ENCODE measurements at places on chromosomes 2 and 18.

GRCh38 chr18:8983195-8983594 is 119.3 kb upstream of the NDUFV2 start:
- DNase-seq = no peak

DNA sequence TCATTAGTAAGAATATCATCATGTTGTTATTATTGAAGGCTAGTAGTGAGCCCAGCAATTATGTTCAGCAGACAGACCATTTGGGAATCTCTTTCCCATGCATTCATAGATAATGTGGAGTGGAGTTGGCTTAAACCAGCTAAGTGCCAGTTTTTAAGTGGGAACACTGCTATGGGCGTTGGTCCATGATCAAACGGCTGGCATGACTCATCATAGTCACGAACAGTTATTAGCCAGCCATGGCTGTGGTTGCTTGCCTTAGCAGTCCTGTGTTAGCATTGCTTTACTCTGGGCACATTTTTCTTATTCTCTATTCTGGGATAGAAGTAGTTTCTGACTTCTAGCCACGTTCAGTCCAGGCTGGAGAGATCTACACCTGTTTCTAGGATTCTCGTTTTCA is 17.7 kb downstream of the EIF4E2 start:
- no peak for DNase-seq

DNA sequence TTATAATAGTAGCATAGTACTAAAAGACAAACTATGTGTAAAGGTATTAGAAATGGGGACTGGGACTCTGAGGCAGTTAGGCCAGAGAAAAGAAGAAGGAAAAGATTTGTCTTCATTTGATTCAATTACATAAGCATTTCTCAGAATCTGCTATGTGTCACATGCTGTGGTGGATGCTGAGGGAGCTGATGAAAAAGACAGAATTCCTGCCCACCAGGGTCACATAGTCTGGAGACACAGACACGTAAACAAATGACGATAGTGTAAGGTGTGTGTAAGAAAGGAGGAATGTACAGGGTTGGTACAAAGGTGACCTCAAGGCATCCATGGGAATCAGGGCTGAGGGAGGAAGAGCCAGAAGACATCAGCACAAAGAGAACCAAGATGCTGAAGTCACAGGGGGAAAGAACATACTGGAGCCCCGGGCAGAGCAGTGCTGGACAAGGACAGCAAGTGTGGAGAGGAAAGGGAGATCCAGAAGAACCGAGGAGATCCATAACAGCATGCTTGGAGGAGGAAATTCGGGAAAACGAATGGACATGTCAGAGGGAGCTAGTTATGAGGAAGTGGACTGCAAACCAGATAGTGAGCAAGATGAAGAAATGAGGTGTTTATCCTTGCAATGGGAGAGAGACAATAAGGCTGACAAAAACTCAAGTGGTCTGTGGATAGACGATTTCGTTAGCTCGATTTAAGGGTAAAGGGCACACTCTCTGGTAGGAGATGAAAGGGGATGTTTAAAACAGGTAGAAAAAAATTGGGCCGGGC is 1.2 kb upstream of the MAPRE3 start:
- DNase-seq = no peak

DNA sequence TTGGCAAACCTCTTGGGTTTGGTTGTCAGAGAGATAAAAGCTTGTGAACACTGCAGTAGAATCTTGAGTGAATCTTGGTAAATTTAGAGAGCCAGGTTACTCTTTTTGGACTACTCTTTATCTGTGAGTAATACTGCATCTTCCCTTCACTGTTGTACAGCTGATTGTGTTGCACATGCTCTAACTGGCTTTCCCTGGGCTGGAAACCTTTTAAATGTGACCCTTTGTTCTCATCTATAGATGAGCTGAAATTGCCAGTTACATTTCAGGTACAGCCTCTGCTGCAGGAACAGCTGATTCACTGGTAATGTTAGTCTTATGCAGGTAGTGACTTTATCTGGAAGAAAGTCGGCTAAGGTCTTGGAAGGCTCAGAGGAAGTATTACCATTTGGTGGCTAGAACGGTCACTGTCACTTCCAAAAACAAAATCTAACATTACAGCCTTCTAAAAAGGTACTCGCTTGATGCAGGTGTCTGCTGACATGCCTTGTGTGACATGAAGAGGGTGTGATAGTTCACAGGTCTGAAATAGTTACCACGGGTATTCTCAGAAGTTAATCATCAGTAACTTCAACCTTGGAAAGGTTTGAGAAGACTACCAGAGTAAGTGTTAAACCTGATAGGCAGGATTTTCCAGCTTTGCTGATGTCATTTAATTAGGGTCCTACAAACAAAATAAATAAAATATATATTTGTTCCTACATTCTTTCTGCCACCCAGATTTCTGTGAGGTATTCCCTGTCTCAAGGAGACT is 851.1 kb downstream of the SLC4A3 start:
- DNase-seq = no peak

GRCh38 chr2:54942373-54942772 is 107.9 kb downstream of the RTN4 start:
- no peak for DNase-seq

DNA sequence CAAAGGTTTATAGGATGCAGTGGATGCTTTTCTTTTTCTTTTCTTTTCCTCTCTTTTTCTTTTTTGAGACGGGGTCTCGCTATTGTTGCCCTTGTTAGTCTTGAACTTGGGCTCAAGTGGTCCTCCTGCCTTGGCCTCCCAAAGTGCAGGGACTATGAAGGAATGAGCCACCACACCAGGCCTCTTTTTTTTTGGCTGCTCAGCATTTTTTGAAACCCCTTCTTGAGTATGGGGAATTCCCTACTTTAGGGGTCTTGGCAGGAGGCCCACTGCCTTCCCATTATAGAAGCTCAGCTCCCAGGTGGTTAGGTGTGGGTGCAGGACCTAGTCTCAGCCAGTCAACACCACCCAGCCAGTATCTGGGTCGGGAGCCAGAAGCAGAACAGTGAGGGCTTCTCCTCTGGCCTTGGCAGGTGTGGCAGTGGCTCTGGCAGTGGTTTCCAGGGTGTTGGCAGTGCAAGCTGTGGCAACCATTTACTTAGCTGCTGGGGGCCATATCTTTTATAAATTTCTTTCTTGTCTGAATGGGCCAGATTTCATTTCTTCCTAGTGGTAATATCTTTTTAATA is 51.4 kb upstream of the ACYP2 start:
- no peak for DNase-seq

DNA sequence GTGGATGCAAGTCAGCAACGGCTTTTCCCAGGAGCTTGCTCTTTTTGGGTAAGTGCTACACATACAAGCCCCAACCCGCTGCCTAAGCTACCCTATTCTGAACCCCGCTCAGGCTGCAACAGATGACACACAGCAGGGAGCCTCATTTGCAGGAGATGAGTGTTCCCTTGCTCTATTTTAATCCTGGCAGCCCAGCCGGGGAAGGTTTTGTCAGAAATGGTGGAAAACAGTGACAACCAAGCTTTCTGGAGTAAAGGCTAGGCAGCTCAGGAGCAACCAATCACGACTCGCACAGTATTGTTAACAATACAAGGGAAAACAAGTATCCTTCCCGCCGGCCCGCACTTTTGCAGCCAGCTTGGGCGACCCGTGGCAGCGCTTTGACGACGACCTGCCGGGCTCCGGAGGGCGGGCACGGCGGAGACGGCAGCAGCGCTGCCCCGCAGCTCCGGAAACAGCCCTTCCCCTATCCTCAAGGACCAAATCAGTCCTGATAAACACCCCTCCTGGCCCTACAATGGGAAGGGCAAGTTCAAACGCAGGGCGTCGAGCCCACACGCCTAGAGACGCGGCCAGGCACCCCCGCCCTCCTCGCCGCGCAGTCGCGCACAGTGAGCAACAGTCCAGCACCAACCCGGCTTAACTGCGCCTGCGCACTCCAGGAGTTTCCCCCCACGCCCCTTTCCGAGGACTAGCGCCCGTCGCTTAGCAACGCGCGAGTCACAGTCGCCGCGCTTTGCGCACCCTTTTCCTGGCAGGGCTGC is 74.3 kb upstream of the TSPYL6 start:
- DNase-seq = peak; percentile 80

- no peak for DNase-seq
Observed at GRCh38 chr2:68375582-68375981, 10.5 kb downstream of the PLEK start.

- no peak for DNase-seq
Observed at GRCh38 chr2:121129692-121130091, 155.3 kb downstream of the TFCP2L1 start.

- no peak for DNase-seq
Observed at GRCh38 chr2:103174711-103175110, 412.9 kb downstream of the TMEM182 start.

- DNase-seq = no peak
Observed at GRCh38 chr2:444937-445884, 157.3 kb upstream of the ALKAL2 start.

GRCh38 chr2:232473467-232473890 is 14.2 kb downstream of the ECEL1 start:
- DNase-seq = no peak

GRCh38 chr2:64542071-64543007 is 18.2 kb downstream of the AFTPH start:
- no peak for DNase-seq

GRCh38 chr2:95374029-95374428 is 28.5 kb upstream of the FAHD2A start:
- no peak for DNase-seq

DNA sequence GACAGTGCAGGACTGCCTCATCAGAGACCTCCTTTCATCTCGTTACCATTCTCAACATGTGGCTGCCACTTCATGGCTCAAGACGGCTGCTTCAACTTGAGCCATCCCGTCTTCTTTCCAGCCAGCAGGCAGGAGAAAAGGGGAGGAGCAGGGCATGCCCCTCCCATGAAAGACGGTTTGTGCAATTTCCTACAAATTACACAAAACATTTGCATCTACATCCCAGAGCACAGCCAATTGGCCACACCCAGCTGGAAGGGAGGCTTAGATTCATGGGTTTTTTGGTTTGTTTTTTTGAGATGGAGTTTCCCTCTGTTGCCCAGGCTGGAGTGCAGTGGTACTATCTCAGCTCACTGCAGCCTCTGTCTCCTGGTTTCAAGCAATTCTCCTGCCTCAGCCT is 11.8 kb downstream of the UCN start:
- DNase-seq = no peak

GRCh38 chr18:57054891-57055290 is 92.0 kb upstream of the BOD1L2 start:
- DNase-seq = no peak

- DNase-seq = no peak
Observed at GRCh38 chr18:62690236-62690815, 25.0 kb upstream of the PHLPP1 start.

DNA sequence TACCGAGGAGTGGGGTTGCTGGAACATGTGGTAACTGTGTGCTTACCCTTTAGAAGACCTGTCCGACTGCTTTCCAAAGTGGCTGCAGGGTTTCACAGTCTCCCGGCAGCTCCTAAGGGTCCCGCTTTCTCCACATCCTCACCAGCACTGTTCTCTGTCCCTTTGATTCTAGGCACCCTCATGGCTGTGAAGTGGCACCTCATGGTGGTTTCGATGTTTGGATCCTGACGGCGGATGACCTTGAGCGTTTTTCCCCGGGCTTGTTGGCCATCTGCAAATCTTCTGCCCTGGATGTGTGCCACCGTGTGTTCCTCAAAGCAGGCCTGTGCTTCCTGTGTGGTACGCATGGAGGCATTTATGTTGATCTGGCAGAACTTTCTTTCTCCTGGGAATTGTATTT is 292.5 kb upstream of the HDAC4 start:
- DNase-seq = no peak

- no peak for DNase-seq
Observed at GRCh38 chr18:373780-374179, 105.9 kb upstream of the THOC1 start.

Measured in stimulated activated CD4-positive, alpha-beta T cell treated with anti-CD3 and anti-CD28 coated beads, Interleukin-1b, Interleukin-23, amount 100 ng/mL, for 4 hours (primary cell).